ENCODE measurements at places on chromosomes 16 and 17. TPM values are rescaled to one million over a fixed set of nuclear protein-coding genes. Genes with fewer than 3 reads are reported as not detected.

The SPEM2 gene
- total RNA-seq = not detected

The PLXDC1 gene
- total RNA-seq = 36.4 TPM

- no peak for DNase-seq
Observed at GRCh38 chr16:62676306-62676705, 640.1 kb upstream of the CDH8 start.

DNA sequence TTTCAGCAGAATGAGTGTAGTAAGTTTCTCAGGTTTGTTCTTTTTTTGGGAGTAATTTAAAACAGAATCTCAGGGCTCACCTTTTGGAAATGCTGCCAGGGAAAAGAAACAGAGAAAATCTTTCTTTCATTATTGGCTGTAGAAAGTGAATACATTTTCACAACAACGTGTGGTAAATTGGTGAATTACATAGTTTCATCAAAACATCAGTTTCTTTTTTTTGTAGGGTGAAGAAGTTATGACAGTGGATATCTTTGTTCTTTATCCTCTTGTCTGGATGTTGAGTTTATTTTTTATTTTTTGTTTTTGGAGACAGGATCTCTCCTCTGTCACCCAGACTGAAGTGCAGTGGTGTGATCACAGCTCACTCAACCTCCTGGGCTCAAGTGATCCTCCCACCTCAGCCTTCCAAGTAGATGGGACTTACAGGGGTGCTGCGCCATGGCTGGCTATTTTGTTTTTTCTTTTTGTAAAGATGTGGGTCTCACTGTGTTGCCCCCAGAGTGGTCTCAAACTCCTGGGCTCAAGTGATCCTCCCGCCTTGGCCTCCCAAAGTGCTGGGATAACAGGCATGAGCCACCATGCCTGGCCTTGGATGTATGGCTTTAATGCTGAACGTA is 2.4 kb downstream of the ZNF267 start:
- DNase-seq = no peak

GRCh38 chr16:51753467-51754127 is 602.5 kb upstream of the SALL1 start:
- no peak for DNase-seq

DNA sequence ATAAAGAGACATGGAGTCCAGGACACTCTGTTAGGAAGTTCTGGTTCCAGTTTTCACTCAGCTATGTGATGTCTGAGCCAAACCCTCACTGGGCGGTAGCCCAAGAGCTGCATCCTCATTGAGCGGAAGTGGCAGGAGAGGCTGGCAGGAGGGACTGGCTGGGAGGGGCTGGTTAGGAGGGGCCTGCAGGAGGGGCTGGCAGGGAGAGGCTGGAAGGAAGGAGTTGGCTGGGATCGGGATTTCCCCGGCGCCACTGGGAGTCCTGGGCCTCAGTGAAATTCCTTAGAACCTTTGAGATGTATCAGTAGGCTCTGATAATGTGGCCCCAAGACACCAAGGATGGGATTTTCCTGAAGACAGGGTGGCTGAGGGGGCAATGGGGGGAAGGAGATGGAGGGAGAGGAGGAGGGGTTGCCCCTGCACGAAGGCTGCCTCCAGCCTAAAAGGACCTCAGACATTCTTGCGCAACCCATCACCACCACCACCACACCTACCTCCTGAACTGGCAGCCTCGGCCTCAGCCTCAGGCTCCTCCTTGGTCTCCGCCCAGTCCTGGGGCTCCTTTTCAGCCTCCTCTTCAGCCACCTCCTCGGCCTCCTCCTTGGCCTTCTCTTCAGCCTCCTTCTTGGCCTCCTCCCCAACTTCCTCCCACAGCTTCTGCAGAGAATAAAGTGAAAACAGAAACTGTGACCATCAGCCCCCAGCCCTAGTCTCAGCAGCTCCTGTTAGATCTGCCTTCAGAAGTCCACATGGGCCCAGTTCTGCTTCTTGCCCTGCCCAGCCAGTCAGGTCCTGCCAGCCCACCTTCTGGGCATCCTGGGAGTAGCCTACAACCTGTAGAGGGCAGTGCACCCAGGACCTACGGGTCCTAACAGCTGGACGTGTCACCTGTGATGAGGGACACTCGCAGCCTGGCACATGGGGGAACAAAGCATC is 31.7 kb downstream of the CNGB1 start:
- peak; percentile 76 for DNase-seq

DNA sequence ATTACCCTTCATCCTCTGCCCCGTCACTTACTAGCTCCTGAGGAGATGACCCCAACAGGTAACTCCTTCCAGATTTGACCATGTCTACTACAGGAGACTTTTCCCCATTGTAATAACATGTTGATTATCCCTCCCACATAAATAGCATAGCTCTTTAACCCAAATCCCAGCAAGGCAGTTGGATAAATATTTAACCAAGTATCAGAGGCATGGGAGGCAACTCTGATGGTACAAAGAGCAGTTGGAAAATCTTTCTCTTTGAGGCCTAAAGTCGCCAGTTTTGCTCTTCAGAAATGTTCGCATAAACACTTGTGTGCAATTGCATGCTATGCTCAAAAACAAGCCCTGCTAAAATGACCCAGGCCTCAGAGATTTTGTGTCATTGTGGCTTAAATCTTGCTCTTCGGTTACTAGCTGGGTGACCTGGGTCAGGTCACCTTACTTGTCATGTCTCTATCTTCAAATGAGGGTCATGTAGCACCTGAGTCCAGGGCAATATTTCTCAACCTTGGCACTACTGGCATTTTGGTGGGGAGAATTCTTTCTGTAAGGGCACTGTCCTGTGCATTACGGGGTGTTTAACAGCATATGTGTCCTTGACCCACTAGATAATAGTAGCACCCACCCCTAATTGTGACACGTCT is 48.8 kb downstream of the HSD17B2 start:
- no peak for DNase-seq

DNA sequence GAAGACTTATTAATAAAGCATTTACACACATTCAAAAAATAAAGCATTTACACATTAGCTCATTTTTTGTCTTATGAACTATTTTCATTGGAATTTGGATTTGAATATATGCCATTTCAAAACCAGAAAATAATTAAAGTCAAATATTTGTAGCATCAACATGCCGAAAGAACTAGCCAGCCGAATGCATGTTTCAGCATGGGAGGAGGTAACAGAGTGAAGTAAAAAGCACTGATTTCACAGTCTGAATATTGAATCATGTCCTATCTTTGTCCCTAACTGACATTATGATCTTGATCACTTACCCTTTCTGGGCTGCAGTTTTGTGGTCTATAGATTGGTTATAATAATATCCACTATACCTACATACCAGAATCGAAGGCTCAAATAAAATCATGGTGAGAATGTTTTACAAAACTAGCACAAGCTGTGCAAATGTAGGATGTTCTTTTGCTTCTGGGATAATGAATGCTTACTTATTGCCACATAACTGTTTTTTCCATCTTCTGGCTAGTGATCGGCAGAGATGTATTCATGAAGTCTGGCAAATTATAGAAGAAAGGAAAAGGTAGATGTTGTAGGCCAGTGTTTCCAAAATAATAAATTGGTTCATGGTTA is 84.7 kb downstream of the TUBD1 start:
- DNase-seq = no peak
